Stimulated activated CD8-positive, alpha-beta memory T cell treated with anti-CD3 and anti-CD28 coated beads, Interleukin-4, amount 100 ng/mL, for 48 hours (primary cell): ENCODE measurements at places on chromosomes 11 and 22.
A peak's percentile ranks its signal among the peaks of the same experiment; 100 is the strongest.

DNA sequence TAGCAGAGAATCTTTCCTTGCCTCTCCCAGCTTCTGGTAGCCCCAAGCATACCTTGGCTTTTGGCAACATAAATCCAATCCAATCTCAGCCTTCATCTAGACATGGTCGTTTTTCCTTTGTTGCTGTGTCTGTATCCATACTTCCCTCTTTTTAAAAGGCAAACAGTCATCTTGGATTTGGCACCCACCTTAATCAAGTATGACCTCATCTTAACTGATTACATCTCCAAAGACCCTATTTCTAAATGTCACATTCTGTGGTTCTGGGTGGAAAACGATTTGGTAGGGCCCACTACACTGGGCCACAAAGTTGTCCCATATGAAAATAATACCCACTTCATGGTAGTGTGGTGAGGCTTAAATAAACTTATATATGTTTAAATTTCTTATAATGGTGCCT lies 852 bp downstream of the BUD13 start:
- DNase-seq: no peak

DNA sequence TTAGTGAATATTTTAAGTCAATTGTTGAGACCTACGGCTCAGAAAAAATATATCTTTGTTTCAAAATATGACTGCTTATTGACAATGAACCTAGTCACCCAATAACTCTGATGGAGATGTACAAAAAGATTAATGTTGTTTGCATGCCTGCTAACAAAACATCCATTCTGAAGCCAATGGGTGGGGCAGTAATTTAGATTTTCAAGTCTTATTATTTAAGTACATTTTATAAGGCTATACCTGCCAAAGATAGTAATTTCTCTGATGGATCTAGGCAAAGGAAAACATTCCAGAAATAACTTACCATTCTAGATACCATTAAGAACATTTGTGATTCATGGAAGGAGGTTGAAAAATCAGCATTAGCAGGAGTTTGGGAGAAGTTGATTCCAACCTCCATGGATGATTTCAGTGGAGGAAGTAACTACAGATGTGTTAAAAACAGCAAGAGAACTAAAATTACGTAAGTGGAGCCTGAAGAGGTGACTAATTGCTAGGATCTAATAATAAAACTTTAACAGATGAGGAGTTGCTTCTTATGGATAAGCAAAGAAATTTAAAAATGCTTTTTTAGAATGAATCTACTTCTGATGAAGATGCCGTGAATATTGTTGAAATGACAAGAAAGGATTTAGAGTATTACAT lies 26.4 kb upstream of the OR8D2 start:
- no peak for DNase-seq

GRCh38 chr11:44424841-44425240 lies 114.9 kb upstream of the ALX4 start:
- DNase-seq: no peak

DNA sequence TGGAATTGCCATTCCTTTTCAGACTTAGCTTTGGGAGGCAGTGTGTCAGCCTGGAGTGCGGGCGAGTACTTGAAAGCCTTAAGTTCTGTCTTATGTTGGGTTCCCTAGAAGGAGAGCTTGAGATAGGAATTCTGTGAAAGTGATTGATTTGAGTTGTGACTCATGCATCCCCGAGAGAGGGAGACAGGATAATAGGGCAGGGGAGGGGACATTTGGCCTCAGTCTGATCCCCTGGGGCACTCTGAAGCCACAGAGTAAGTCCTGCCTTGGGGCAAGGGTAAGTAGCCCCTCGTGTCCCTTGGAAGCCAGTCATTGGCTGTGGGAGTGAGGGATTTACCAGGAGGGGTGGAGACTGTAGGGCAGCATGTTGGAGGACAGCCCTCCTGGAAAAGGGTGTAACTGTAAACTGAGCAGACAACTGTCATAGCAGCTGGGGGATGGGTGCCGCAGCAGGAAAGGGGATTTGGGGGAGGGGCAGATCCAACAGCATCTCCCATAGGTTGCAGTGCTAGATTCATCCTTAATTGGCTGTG lies 44.0 kb downstream of the KIAA1671 start:
- DNase-seq: no peak

DNA sequence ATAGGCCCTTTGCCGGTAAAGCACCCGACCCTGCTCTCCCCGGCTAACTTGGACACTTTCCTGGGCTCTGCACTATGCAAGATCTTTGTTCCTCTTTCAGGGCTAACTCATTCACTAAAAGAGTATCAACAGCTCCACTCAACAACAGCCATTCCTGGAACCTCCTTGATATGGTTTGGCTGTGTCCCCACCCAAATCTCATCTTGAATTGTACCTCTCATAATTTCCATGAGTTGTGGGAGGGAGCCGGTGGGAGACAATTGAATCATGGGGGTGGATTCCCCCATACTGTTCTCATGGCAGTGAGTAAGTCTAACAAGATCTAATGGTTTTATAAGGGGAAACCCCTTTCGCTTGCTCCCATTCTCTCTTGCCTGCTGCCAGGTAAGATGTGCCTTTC lies 330.0 kb downstream of the TENM4 start:
- no peak for DNase-seq

- DNase-seq: no peak
These were observed 1.2 kb downstream of the EIF4ENIF1 start for GRCh38 chr22:31488346-31488883.

DNA sequence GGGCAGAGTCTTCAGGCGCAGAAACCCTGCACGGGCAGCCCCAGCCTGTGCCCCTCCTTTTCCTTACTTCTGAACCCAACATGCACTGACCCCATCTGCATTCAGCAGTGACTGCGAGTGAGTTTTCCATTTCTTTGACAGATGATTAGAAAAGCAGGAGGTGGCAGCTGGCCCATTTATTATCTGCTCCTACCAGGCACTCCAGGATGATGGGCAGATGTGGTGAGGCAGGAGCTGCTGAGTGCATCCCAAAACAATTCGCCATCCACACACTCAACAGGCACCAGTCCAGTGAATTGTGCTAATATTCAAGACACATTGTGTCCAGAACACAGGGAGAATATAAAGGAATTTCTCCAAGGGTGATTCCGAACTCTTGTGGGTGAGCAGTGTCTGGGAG lies 208.5 kb downstream of the TENM4 start:
- no peak for DNase-seq

DNA sequence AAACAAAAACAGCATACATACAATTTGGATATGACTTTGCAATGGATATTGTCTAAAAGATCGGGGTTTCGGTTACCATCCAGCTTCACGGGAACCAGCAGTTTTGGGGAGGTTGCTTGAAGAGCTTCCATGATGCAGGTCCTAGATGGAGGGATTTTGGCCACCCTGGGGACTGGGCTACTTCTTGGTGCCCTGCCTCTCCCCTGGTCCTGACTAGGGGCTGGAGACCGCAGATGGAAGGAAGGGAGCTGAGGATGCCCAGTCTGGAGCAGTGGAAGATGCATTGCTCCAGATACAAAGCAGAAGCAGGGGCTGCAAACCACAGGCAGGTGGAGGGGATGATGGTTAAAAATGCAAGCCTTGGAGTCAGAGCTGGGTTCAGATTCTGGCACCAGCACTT lies 13.5 kb downstream of the SOX10 start:
- DNase-seq: no peak

GRCh38 chr22:22913989-22914388 lies 26.4 kb downstream of the IGLL5 start:
- no peak for DNase-seq

- DNase-seq: peak; percentile 76
These were observed 1.7 kb upstream of the CHRM1 start for GRCh38 chr11:62922653-62923431.

DNA sequence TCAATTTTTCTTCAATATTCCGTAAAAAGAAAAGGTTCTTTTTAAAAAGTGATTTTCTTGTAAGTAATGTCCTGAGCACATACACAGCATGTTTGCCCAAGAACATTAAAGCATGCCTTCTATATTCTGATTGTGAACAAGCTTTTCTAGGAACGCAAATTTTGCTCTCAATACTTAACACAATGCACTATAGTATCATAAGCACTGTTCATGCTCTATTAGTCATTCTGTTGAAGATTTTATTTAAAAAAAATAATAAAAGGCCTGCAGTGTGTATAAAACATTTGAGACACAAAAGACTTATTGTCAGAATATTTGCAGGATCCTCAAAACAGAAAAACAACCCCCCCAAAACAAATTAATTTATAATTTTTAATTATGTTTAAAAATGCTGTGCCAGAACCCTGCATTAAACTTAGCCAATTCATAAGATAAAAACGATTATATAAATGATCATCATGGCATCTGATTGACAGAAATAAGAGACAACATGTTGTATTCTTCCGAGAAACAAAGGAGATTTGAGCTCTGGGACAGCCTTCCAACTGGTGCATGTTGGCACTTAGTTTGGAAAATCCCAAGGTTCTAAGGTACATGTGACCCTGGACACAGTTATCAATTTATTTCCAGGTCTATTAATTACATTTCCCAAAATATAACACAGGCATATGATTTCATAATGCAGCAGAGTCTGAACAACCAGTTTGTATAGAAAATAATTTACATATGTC lies 13.1 kb downstream of the MTMR2 start:
- DNase-seq: no peak

DNA sequence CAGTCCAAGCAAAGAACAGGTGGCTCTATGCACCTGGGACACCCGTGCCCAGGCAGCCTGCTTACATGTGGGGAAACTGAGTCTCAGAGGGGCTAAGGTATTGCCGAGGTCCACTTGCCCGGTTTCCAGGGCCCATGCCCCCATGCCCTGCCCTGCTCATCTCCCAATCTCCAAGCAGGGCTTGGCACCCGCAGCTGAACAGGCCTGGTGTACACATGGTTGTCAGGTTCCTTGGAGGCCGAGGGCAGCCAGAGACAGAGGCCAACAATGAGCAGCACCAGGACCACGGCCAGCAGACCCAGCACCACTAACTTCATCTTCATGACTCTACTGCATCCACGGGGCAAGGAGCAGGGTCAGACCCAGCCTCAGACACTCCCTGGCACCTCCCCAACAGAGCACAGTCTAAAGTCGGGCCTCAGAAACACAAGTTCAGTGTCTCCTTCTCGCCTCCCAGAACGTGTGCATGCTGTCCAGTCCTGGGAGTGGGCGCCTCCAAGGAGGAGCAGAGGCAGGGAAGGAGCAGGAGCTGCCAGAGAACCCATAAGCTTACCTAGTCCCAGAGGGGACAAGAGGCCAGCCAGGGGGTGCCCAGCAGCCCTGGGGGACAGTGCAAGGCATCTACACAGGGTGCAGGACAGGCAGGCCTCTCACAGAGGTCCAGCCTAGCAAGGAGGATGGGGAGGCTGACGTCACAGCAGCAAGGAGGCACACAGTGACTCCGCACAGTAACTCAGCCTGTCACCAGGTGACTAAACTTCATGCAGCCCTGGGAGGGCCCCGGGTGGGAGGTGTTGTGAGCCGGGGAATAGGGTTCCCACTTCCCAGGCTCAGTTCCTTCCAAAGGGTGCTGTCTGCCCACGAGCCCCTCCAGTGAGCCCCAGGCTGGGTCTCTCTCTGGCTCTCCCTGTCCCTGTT lies 20.2 kb upstream of the RGL4 start:
- no peak for DNase-seq

DNA sequence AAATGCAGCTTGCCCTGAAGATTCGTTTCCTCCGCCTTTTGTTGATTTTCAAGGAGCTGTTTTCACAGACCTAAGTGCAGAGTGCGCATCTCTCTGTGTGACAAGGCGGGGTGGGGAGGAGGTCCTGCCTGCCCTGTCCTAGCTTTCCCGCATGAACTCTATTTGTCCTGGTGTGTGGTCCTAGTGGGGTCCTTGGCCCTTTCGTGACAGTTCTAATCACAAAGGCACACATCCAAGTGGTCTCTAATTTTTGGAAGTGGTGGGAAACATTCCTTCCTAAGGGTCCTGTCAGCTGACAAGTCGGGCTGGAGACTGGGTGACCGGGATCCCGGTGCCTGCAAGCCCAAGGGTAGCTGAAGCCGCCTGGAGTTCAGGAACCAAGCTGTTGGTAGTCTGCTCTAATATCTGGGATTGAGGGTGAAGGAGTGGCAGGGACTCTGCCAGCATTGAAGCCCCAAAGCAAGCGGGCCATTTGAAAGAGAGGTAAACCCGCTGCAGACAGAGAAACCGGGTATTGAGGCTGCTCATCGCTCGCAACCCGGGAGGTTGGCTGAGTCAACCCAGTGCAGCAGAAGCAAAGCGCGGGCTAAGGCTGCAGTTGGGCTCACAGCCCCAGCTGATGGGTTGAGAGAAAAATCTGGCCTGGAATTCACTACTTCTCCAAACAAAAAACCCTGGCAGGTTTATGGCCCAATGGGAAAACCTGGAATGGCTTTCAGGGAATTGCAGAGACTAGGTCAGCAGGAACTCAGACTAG lies 28.1 kb upstream of the FBXO3 start:
- peak; percentile 47 for DNase-seq

DNA sequence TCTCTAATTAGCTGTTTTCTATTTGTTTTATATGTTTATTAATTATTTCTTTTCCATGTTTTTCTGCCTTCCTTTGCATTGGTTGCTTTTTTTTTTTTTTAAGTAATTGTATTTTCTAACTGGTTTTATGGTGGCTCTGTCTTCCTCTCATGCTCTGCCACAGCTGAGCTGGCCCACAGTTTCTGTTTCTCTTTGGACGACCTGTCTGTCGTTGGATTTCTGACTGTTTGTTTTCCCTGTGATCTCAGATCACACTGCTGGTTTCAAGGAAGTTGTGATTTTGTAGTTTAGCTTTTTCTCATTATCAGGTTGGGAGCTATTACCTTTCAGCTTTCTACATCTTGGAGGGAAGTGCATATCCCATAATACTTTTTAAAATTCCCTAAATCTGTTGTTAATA lies 15.9 kb upstream of the OR6M1 start:
- DNase-seq: no peak

GRCh38 chr11:2825261-2825888 lies 60.2 kb downstream of the CDKN1C start:
- DNase-seq: no peak

GRCh38 chr11:102430158-102430836 lies 22.3 kb downstream of the TMEM123 start:
- DNase-seq: no peak

GRCh38 chr11:64025205-64025604 lies 10.5 kb upstream of the FLRT1 start:
- no peak for DNase-seq

DNA sequence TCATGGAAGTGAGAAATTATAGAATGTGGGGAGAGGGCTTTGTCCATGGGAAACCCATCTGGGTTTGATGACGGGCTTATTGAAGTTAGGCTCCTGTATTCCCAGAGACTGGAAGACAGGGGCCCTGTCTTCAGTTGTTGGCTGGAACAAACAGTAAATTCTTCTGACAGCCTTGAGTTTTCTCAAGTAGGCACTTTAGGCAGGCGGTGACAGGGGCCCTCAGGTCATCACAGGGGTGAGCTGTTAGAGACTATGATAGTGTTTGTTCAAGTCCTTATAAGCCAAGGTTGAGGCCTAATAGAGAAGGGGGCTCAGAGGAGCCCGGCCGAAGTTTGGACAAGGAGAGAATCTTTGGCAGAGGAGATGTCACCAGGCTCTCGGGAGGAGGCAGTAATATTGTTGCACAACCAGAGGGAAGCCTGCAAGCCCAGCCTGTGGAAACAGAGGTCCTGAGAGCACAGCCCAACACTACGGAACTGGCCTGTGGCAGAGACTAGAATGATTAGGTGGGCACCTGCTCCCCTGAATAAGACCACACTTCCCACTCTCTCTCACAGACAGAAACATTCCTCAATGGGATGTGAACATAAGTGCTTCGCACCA lies 20.2 kb upstream of the IL17RA start:
- no peak for DNase-seq
